ENCODE measurements at places on chromosomes 3 and 15.
A peak's percentile ranks its signal among the peaks of the same experiment; 100 is the strongest.

- DNase-seq: peak; percentile 60
These were observed 77.2 kb upstream of the SLC6A11 start for GRCh38 chr3:10738688-10739372.

GRCh38 chr3:194574639-194575483 is 58.4 kb downstream of the TMEM44 start:
- DNase-seq: no peak

- no peak for DNase-seq
These were observed 15.7 kb upstream of the KIF23 start for GRCh38 chr15:69398491-69398891.

DNA sequence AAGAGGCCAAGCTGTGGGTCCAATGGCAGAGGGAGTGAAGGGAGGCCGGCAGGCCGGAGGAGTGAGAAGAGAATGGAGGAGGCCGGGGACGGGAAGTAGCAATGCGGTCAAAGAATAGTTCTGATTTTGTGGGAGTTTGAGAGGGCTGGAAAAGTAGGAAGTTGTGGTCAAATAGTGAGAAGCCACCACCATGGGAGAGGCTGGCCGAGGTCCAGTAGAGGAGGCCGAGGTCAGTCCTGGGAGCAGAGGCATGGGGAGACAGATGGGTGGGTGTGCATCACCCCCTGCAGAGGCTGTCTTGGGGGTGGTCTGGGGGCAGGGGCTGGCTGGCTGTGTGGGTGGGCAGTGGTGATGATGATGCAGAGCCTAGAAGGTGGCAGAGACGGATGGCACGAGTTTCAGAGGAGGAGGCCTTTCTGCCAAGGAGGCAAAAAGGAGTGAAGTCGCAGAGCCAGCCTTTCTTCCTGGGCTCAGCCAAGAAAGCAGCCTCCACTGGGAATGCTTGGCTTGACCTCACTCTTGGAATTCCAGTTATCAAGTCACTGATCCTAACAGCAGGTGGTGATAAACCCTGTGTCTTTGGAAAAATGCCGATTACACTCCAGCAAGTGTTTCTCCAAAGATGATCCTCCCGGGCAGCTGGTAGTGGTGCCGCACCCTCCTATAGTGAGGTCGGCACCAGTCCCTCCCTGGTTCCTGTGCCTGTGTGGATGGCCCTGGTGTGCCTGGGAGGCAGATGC is 57.3 kb downstream of the ARNT2 start:
- DNase-seq: no peak

DNA sequence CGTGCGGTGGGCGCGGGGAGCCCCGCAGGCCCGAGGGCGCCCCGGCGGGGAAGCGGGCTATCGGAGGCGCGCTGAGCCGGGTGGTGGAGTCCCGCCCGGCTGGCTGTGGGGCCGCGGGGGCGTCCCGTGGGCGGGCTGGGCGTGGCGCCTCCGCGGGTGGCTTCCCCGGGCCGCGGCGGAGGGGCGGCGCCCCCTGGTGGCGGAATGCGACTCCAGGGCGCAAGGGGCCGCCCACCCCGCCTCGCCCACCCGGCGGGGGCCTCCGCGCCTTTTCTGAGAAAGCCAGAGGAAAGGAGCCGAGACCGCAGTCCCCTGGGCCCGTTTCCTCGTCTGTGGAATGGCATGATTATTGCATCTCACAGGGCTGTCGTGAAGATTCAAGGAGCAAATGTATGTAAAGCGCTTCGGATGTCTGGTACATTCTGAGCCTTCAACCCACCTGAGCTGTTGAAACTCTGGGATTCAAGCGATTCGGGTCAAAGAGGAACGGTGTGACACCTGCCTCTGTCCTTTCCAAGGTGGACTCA is 31.9 kb upstream of the RAB6B start:
- peak; percentile 26 for DNase-seq

- DNase-seq: no peak
These were observed 57.8 kb upstream of the NMD3 start for GRCh38 chr3:161163297-161163696.

DNA sequence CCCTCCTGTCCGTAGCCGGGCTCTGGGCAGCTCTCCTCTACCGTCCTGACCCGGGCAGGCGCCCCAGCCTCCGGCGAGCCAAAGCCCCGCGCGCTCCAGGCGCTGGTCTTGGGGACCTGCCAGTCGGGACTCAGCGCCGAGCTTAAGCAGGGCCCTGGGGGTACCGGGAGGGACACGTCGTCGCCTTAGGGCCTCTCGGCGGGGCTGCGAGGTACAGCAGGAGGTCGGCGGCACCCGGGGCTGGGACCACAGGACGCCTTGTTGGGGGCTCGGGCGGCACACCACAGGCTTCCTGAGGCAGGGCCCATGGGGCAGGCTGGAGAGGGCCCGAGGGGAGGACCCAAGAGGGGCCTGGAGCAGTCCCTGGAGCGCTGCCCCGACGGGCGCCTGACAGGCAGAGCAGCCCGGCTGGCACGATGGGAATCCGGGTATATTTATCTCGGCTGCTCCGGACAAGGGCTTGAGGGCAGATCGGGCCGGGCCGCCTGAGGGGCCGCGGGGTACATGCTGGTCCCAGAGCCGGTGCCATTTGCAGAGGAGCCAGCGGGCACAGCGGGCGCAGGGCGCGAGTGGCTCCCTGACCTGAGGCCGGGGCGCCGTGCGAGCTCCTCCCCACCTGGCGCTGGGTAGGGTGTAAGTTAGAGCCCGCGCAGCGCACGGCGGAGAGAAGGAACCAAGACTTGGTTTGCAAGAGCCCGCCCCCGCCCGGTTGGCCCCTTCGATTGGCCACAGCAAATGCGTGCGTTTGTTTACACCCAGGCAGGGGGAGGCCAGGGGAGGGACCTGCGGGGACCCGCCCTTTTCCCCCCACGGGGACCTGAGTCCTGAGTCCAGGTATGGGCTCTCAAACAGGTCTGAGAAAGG is 574 bp downstream of the SLC38A3 start:
- DNase-seq: no peak

DNA sequence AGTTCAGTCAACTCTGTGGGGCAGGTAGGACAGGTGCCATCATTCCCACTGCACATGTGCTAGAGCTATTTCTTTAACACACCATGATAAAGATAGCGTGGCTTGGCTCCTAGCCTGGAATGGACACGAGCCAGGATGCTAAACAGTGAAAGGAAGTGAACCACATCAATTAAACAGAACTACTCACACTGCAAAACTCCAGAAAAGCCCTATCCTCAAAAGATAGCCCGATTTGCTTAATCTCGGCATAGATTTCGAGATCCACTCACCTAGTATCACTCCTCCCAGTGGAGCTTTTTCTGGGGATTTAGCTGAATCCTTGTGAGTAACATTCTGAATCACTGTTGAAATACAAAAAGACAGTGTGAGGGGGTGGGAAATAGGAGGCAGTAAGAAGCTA is 118.0 kb downstream of the ABI3BP start:
- DNase-seq: no peak

DNA sequence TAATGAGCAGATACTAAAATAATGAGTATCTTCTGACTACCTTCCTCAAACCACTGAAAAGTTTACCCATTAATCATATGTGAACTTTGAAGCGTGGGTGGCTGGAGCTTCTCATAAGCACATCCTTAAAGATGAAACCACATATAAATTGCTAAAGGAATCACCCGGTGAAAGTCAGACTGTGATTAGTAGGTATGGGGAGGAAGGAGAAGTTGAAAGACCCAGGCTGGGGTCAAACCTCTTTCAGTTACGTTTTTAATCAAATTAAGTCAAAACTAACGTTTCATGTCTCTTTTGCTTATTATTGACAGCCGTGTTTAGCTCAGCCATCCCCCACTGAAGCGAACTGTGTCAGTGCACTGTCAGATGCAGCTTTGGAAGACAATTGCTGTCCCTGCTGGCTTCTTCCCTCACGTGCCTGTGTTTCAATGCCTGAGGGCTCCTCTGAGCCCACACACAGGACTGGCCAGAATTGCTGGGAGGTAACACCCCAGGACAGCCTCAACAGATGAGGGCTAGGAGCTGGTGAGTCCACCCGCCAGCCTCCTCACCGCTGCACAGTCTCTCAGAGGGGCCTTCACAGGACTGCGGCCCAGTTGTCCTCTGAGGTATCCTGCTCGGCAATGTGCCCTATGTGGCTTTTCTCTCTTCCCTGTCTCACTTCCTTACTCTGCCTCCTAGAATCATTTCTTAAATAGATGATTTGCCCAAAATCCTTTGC is 29.3 kb upstream of the SH3BP5 start:
- DNase-seq: no peak

- no peak for DNase-seq
These were observed 17.5 kb upstream of the TM4SF19 start for GRCh38 chr3:196355668-196356067.

DNA sequence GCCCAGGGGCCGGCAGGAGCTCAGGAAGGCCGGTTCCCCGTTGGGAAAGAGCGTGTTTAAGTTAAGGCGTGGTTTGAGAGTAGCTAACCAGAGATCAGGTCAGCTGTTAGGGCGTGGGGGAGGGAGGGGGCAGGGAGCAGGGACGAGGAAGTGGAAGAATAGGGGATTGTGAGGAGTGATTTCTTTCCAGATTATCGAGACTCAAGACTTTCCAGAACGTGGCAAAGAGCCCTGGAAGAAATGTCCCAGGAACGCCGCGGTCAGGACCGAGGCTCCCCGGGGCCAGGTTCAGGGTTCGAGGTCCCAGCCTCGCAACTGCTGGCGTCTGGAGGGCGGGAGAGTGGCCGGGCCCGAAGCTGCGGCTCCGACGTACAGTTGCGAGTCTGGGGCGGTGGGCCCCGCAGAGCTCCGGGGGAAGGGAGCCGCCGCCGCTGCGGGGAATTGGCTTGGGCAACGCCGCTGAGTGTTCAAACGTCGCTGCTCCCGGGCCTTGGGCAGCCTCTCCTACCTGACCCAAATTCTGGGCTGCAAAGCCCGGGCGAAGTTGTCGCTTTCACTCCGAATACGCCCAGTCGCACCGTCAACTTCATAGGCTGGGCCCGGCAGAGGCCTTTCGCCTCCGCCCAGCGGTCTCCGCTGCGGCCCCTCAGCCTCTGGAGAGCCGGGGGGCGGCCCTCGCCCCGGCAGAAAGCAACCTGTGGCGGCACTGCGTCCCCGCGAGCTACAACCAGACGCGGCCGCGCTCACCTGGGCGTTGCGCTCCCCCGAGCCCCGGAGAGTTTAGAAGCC is 9.5 kb downstream of the ISL2 start:
- DNase-seq: no peak

- no peak for DNase-seq
These were observed 9.6 kb downstream of the VGLL4 start for GRCh38 chr3:11634081-11634635.

- no peak for DNase-seq
These were observed 56.4 kb downstream of the PLD1 start for GRCh38 chr3:171753665-171754408.

- no peak for DNase-seq
These were observed 32.8 kb upstream of the MELTF start for GRCh38 chr3:197062446-197062845.

GRCh38 chr15:90583471-90584252 is 53.9 kb downstream of the CRTC3 start:
- peak; percentile 74 for DNase-seq

DNA sequence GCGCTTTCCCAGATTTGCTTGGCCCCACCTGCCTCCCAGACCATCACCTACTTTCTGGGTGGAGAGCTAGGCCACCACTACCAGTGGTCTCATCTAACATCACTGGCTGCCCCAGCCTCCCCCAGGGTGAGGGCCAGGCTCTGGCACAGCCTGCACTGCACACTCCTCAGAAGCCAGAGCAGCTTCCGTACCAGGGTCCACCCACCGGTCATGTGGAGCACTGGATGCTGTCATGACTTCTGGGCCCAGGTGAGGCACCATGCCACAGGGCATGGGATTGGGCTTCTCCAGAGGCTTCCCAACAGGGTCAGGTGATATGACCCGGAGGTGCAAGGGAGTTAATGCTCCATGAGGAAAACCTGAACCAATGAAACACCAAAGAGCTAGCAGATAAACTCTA is 14.0 kb downstream of the MEGF11 start:
- no peak for DNase-seq

- no peak for DNase-seq
These were observed 138.5 kb downstream of the RORA start for GRCh38 chr15:61090386-61091288.

- DNase-seq: no peak
These were observed 51.8 kb downstream of the KLF15 start for GRCh38 chr3:126305427-126305826.

- no peak for DNase-seq
These were observed 148.6 kb downstream of the IMPG2 start for GRCh38 chr3:101171681-101172191.

DNA sequence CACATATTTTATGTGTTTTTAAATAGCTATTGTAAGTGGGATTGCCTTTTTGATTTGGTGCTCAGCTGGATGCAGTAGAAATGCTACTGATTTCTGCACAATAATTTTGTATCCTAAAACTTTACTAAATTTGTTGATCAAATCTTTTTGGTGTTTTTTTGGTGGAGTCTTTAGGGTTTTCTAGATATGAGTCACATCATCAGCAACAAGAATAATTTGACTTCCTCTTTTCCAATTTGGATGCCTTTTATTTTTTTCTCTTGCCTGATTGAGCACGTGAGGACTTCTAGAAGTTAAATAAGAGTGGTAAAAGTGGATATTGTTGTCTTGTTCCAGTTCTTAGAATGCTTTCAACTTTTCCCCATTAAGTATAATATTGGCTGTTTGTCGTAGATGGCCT is 51.3 kb downstream of the TLNRD1 start:
- DNase-seq: no peak

DNA sequence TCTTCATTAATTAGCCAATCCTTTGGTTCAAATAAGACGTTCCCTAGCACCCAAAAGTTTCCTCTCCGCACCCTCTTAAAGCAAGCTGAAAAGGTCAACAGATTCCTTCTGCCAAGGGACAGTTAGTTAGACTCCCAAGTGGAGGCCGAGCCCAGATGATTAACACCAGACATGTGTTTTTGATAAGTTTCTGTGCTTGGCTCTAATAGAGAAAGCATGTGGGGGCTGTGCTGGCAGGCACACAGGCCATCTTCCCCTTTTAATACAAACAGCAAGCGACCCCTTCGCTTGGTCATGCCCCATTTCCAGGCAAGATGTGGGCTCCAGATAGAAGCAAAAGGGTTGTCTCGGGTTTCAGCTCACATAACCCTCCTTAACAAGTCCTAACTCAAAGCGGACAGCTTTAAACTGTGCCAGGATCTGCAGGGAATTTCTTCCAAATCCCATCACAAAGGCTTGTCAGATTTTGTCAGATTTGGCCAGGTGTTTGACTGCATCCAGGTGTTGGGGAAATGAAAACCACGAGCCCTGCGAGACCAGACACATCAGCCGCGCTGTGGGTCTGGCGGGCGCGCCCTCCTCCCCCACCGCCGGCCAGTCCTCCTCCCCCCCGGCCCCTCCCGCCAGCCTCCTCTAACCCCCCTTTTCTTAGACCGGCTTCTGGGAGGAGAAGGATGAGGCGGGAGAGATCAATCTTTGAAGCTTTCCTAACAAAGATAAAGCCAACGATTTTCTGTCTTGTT is 3.3 kb downstream of the HES1 start:
- DNase-seq: no peak

DNA sequence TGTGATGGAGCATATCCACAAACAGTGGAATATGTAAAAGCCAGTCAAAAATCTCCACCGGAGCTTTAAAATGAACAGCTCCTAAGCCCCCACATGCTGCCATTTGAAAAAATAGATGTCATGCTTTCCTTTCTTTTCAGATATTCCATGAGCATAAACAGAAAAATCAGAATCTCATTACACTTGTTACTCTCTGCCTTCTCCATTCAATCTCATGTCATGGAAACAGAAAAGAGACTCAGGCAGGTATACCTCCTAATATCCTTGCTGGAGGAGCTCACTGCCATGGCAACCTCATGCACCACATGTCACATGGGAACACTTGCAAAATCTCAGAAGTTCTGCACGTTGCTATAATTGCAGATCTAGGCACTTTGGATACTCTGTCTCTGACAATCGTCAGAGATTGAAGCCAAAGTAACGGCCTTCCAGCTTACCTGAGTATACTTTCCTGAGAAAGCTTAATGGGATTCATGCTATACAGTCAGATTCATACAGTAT is 317.0 kb upstream of the ADAMTS9 start:
- DNase-seq: no peak

- no peak for DNase-seq
These were observed 73.1 kb upstream of the HES1 start for GRCh38 chr3:194062830-194063229.

All from hippocampal formation (tissue), 2 donors.